ENCODE measurements at places on chromosomes 13 and 19. TPM values are rescaled to one million over a fixed set of nuclear protein-coding genes. Genes with fewer than 3 reads are reported as not detected.

DNA sequence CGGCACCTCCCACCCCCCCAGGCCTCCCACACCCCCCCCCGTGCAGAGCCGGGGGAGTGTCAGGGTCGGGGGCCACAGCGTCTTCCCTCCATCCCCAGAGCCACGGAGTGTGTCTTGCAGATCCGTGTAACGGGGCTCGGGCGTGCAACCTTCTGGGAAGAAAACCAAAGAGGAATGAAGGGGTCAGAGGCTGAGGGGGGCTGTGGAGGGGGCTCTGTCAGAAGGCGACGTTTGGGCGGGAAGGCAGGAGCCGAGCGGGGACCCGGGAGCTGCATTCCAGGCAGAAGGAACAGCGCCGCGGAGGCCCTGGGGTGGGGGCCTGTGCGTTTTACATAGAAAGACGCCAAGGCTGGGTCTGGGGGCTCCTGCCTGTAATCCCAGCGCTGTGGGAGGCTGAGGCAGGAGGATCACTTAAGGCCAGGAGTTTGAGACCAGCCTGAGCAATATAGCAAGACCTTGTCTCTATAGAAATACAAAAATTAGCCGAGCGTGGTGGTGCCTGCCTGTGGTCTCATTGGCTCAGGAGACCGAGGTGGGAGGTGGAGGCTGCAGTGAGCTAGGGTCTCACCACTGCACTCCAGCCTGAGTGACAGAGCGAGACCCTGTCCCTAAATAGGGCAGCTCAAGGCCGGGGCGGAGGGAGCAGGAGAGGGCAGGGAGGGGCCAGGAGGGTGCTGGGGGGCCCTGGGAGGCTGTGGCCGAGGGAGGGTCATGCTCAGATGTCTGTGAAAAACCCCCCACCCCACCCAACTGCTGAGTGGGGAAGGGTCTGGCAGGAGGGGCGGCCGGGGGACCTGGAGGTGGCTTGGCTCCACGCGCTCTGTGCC is 27.8 kb downstream of the ARID3A start:
- DNase-seq, result no peak

GRCh38 chr13:108669381-108669780 is 40.0 kb downstream of the MYO16 start:
- DNase-seq, result no peak

- no peak for DNase-seq
Observed at GRCh38 chr13:51912511-51913225, 50.9 kb downstream of the CCDC70 start.

DNA sequence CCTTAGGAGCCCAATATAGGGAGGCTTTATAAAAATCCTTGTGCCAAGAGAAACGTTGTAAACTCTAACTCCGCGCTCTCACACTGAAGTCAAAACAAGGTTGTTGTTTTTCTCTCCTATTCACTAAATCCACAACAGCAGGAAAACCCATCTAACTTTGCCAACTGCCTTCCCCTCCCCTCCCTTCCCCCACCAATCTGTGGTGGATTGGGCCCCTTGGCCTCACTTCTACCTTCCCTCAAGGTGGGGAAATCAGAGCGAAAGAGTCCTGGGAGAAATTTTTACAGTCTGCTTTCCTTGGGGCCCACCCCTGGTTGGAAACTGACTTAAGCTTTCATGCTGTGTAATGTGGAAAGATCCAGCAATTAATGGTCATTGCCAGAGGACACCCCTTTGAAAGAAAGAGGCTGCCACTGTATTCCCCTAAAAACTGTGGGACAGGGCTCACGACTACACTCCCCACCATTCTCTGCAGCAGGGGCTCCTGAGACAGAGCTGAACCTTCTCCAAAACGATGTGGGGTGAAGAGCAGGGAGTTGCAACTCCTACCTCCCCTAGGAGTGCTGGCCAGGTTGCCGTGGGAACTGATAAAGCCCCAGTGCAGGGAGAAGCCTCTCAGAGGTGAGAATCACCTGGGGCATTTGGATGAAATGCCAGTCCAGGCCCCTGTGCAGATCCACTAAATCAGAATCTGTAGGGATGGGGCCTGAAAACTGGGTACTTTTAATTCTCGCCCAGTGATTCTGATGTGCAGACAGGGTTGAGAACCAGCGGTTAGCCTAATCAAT is 1.1 kb downstream of the DHRS12 start:
- no peak for DNase-seq

- no peak for DNase-seq
Observed at GRCh38 chr13:48938308-48938943, 37.3 kb upstream of the FNDC3A start.

GRCh38 chr13:26978081-26978860 is 193.3 kb downstream of the USP12 start:
- no peak for DNase-seq

DNA sequence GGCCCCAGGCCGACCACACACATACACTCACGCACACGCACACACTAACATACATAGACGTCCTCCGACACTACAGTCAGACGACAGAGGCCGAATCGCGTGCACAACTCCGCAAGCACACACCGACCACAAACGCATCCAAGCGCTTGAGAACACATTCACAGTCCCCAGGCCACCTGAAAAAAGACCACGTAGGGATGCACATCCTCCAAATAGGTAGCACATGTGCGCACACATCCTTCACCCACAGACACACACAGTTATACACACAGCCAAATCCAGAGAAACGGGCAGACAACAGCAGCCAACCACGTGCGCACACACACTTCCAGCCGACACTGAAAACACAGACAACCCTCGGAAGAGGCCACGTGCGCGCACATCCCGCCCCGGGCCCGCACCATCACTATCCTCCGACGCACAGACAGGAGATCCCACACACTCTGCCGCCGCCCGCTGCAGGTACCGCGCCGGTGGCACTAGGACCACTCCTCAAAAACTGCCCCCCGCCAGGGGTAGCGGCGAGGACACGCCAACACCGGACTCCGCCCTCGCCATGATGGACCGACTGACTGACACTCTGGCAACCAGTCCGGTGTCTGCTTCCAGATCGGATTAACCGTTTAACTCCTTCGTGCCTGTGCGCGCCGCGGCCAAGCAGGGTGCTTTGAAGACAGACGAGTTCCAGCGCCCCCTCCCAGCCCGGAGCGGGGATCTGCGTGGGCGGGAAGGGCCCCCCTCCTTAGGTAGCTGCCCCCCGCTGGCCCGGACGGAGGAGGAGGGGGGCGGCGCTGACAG is 493 bp upstream of the PDE4A start:
- peak; percentile 50 for DNase-seq

DNA sequence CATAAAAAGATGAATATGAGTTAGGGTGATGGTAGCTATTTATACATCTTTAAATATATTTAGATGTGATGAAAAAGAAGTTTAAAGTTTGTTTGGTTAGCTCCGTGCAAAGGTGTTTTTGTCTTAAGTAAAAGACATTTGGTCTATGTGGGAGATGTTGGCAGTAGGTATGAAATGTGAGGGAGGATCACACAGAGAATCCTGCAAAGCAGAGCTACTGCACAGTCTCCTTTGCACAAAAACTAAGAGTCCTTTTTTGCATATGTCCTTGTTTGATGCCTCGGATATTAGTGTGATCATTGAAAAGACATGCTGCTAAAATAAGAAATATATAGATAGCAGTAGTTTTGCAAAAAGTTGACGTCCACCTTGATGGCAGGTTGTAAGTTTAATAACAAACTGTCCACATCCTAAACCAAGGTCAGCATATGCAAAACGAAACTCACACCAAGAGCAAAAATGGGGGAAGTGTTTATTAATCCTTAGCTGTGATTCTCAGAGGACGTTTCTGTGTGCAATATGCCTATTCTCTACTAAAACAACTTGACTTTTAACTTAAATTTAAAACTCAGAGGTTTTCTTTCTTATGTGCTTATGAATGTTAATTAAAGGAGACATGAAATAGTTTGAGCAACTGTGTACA is 870.1 kb downstream of the PCDH9 start:
- no peak for DNase-seq

DNA sequence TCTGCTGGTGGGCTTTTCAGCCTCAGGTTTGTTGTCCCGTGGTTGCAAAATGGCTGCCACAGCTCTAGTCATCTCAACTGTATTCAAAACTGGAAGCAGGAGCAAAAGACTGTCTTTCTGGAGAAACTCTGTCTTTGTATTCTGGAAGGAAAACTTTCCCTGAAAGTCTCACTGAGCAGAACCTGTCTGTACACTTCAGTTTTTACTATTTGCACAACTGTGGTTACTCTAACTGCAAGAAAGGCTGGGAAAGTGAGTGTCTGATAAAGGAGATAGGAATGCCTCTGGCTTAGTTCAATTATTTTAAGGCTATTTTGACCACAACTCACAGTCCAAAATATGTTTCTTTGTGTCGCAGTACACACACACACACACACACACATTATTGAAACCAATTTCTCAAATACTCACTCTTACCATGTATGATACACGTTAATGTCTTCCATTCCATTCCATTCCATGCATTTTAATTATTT is 49.7 kb upstream of the EHD2 start:
- DNase-seq, result peak; percentile 98

- no peak for DNase-seq
Observed at GRCh38 chr19:246551-246950, 44.7 kb downstream of the PLPP2 start.

Gene PRODH2
- total RNA-seq, result not detected

Gene NHLRC3
- total RNA-seq, result 21.6 TPM

Gene CYSLTR2
- not detected for total RNA-seq

- DNase-seq, result no peak
Observed at GRCh38 chr19:40735013-40735771, 15.1 kb downstream of the ACTMAP start.

Gene ZNF442
- 5.1 TPM for total RNA-seq

- DNase-seq, result no peak
Observed at GRCh38 chr13:80787604-80788003, 446.7 kb upstream of the SPRY2 start.

GRCh38 chr19:12244370-12244769 is 50.3 kb downstream of the ZNF44 start:
- DNase-seq, result no peak

Gene RNF126
- 18.0 TPM for total RNA-seq

GRCh38 chr13:109412283-109412901 is 374.0 kb downstream of the IRS2 start:
- peak; percentile 36 for DNase-seq

DNA sequence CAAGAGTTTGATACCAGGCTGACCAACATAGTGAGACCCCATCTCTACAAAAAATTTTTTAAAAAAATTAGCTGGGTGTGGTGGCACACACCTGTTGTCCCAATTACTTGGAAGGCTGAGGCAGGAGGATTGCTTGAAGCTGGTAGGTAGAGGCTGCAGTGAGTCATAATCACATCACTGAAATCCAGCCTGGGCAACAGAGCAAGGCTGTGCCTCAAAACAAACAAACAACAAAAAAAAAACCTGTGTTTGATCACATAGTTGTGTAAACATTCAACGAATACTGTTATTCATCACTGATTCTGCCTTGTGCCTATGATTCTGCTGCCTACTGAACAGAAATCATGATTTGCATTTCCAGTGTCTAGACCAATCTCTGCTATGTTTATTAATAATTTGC is 134.0 kb downstream of the TBC1D4 start:
- DNase-seq, result no peak

Gene POU2F2
- 0.17 TPM for total RNA-seq

Gene PNMA8B
- total RNA-seq, result 1.7 TPM

Gene VSTM1
- not detected for total RNA-seq

DNA sequence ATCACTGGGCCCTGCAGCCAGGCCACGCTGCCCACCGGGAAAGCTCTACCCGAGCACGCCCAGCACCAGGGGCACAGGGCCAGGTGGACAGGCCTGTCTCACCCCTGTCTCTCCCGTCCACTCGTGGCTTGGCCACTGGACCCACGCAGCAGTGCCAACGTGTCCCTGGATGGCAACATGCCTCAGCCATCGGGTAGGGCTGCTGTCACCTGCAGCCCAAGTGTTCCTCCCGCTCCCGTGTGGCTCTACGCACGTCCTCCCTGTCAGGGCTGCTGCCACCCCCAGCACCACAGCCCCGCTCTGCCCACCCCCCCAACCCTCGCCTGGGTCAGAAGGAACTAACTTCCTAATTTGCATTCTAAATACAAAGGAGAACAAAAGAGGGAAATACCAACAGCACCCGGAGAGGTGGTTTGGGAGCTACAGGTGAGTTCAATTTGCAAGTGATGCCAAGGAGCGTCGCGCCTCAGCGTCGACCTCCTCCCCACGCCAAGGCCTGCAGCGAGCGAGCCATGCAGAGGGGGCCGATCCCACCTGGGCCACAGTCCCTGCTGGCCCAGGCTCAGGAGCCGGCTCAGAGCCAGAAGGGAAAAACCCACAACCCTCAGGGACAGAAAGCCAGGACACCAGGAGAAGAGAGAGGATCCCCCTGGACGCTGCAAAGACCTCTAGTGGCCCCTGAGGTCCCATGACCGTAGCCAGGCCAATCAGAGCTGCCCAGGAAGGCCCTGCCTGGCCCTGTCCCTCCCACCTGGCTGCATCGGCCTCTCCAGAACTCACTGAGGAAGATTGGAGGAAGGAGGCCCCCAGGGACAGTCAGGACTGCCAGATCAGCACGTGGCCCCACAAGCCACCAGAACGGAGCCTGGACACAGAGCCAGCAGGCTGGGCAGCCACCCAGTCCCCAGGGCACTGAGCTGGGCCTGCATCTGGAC is 128.4 kb upstream of the SPACA7 start:
- DNase-seq, result no peak

- DNase-seq, result no peak
Observed at GRCh38 chr19:813219-814151, 8.3 kb downstream of the PLPPR3 start.

Gene GPC5
- 0.17 TPM for total RNA-seq

GRCh38 chr13:81197966-81198365 is 857.0 kb upstream of the SPRY2 start:
- no peak for DNase-seq

Gene FCHO1
- total RNA-seq, result under 0.01 TPM

GRCh38 chr13:26411206-26411605 is 146.3 kb upstream of the WASF3 start:
- DNase-seq, result no peak

DNA sequence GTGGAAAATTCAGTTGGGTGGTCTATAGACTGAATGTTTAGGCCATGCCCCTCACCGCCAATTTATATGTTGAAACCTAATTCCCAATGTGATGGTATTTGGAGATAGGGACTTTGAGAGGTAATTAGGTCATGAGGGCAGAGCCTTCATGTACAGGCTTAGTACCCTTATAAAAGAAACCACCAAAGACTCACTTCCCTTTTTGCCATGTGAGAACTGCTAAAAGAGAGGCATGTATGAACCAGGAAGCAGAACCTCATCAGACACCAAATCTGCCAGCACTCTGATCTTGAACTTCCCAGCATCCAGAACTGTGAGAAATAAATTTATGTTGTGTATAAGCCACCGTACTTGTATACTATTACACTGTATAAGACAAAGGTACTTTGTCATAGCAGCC is 40.6 kb downstream of the UQCRFS1 start:
- no peak for DNase-seq

- DNase-seq, result no peak
Observed at GRCh38 chr13:34708566-34709313, 233.3 kb upstream of the NBEA start.

Data from fibroblast of lung (primary cell).